ENCODE measurements at places on chromosomes 5 and 9. TPM values are rescaled to one million over a fixed set of nuclear protein-coding genes. Genes with fewer than 3 reads are reported as not detected.

GPX8 gene
- 36.5 TPM for total RNA-seq

GALNT12 gene
- total RNA-seq: 31.2 TPM

HK3 gene
- total RNA-seq: 0.30 TPM

ECSCR gene
- total RNA-seq: not detected

TMOD1 gene
- total RNA-seq: 4.4 TPM

CDK9 gene
- 102 TPM for total RNA-seq

SLC6A19 gene
- not detected for total RNA-seq

ARHGEF28 gene
- 6.1 TPM for total RNA-seq

NR2F1 gene
- 51.2 TPM for total RNA-seq

FAM78A gene
- total RNA-seq: 3.4 TPM

ADRB2 gene
- 0.25 TPM for total RNA-seq

OBP2B gene
- total RNA-seq: not detected

GPRIN1 gene
- total RNA-seq: 14.2 TPM

PRUNE2 gene
- 0.59 TPM for total RNA-seq

PCDHB7 gene
- not detected for total RNA-seq

SLC6A18 gene
- total RNA-seq: not detected

PCDHA10 gene
- total RNA-seq: 0.05 TPM

GPX3 gene
- 0.96 TPM for total RNA-seq

OTP gene
- 0.07 TPM for total RNA-seq

PCDHGB5 gene
- total RNA-seq: 0.15 TPM

CSF1R gene
- total RNA-seq: 0.17 TPM

PPP2R2B gene
- total RNA-seq: not detected

CFAP157 gene
- total RNA-seq: 0.22 TPM

TLX3 gene
- 4.6 TPM for total RNA-seq

PGGT1B gene
- total RNA-seq: 45.8 TPM

FRRS1L gene
- total RNA-seq: not detected

WDR36 gene
- total RNA-seq: 53.6 TPM

RNF183 gene
- total RNA-seq: 0.12 TPM

MAMDC2 gene
- 1.2 TPM for total RNA-seq

NXNL2 gene
- 0.86 TPM for total RNA-seq

STPG3 gene
- total RNA-seq: not detected

ENTREP1 gene
- total RNA-seq: 1.1 TPM

PKD2L2 gene
- total RNA-seq: not detected

HACD4 gene
- not detected for total RNA-seq

LTC4S gene
- total RNA-seq: 5.0 TPM

SLC25A2 gene
- 0.42 TPM for total RNA-seq

SGTB gene
- 12.6 TPM for total RNA-seq

SEMA5A gene
- 0.02 TPM for total RNA-seq

DIRAS2 gene
- total RNA-seq: not detected

BTNL3 gene
- total RNA-seq: not detected

MRPS27 gene
- 113 TPM for total RNA-seq

SLC1A1 gene
- total RNA-seq: 6.8 TPM

PDZD2 gene
- 0.37 TPM for total RNA-seq

FAXDC2 gene
- 0.22 TPM for total RNA-seq

SCGB3A2 gene
- total RNA-seq: not detected

EPB41L4A gene
- total RNA-seq: 2.8 TPM

ANKRD31 gene
- total RNA-seq: 0.30 TPM

ZBED3 gene
- total RNA-seq: 12.7 TPM

LCN1 gene
- total RNA-seq: not detected

ENHO gene
- total RNA-seq: 6.1 TPM

ANKRD20A1 gene
- total RNA-seq: 5.2 TPM

PCSK1 gene
- not detected for total RNA-seq

HAPLN1 gene
- 0.05 TPM for total RNA-seq

ZNF354C gene
- 0.07 TPM for total RNA-seq

DBH gene
- not detected for total RNA-seq

Data from HCT116 (cell line).